ENCODE measurements at places on chromosomes 5 and 9. TPM values are rescaled to one million over a fixed set of nuclear protein-coding genes. Genes with fewer than 3 reads are reported as not detected.

Gene ENG
- total RNA-seq = 20.1 TPM

DNA sequence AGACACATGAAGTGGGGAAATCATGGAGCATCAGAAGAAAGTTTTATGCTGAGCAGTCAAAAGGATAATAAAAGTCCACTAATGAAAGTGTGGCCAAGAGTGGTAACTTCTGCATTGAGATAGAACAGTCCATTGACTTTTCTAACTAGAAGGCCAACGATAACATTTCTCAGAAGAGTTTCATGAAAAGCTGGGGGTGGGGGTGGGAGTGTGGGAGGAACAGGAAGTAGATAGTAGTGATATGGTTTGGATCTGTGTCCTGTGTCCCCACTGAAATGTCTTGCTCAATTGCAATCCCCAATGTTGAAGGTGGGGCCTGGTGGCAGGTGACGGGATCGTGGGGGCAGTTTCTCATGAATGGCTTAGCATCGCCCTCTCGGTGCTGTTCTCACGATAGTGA is 36.2 kb upstream of the SNAPC3 start:
- DNase-seq = no peak

Gene PPIC
- total RNA-seq = not detected

DNA sequence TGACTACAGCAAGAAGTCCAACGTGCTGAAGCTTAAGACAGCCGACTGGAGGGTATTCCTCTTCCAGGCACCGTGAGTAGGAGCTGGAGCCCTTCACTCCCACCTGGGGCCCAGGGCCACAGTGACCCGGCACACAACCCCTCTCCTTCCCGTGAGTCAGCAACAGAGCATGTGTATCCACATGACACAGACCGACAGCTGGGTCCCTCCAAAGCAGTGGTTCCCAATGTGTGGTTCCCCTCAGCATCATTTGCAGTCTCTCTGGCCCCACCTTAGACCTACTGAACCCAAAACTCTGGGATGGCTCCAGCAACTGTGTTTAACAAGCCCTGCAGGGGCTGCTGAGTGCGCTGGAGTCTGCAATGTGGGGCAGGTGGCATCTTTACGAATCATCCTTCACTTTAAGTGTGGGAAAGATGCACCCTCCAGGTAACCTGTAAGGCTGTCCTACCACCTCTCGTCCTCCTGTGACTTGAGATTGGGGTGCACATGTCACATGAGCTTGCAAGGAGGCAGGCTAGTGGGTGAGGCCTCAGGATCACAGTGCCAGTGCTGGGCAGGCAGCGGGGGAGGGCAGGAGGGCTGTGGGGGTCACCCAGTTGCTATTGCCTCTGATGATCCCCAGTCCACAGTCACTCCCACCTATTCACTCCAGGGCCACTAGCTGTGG is 42.2 kb downstream of the PSD2 start:
- DNase-seq = peak; percentile 22

- no peak for DNase-seq
Observed at GRCh38 chr5:33978306-33978705, 6.2 kb downstream of the SLC45A2 start.

GRCh38 chr9:34929506-34930102 is 28.5 kb upstream of the PHF24 start:
- DNase-seq = no peak

DNA sequence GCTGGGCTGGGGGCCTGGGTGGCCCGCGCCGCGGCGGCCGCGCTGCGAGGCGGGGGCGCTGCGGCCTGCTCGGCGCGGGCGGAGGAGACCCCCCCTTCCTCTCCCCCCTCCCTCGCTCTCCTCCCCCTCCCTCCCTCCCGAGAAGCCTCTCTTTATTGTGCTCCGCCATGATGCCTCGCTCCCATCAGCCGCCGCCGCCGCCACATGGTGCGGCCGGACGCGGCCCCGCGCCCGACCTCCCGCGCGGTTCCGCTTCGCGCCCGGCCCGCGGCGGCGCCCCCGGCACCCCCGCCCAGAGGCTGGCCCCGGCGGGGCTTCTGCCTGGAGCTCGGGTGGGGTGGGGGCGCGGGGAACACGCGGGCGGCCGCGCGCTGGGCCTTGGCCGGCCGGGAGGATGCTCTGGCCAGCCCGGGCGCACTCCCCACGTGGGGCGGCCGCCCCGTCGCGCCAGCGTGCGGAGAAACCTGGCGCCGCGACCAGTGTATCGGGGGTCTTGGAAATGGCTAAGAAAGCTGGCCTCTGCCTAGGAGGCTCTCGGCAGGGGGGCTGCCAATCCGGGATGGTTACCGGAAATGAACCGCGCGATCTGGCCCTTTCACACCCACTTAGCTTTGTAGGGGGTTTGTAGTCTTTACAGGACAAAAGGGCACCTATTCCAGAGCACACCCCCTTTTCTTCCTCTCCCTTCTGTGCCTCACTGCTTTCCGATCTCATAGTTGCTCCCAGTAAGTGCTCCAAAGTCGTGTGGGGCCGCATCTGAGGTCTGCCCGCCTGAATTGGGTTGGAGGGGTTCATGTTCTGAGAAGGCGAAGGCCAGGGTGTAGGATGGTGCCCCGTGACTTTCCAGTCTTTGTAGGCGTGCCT is 1.0 kb downstream of the SET start:
- DNase-seq = peak; percentile 64

- DNase-seq = no peak
Observed at GRCh38 chr9:97711223-97711626, 14.1 kb upstream of the XPA start.

DNA sequence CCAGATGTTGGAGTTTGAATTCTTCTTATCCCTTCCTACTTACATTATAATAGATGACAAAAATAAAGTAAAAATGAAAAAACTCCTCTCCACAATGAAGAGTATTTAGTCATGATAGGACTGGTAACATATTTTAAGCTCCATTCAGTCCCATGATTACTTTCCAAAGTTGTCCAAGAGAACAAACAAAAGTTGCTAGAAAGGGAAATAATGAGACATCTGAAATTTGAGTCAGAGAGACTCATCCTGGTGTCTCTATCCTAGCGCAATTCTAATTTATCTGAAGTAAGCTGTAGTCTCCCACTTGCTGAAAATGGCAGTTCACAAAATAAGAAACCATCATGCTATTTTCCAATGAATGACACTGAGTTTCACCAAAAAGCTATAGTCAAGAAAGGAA is 152.2 kb downstream of the BNC2 start:
- no peak for DNase-seq

DNA sequence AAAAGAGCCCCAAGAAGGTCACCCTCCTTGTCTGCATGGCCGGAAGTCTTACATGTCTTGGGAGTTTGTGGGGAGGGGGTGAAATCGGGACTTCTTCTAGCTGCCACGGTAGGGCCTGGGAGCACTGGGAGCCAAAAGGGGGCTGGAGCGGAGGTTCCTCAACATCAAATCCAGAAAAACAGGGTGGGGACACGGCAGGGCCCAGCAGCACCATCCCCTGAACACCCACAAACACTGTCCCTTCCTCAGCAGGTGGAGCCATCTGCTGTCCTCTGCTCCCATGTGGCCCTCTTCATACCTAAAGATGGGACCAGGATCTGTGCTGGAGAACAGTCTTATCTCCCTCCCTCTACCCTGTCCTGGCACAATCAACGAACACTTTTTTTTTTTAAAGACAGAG is 2.7 kb downstream of the TERT start:
- DNase-seq = no peak

GRCh38 chr5:22521521-22521920 is 331.6 kb downstream of the CDH12 start:
- DNase-seq = no peak

Gene TRPM3
- total RNA-seq = not detected

Gene GNAQ
- total RNA-seq = 25.5 TPM

DNA sequence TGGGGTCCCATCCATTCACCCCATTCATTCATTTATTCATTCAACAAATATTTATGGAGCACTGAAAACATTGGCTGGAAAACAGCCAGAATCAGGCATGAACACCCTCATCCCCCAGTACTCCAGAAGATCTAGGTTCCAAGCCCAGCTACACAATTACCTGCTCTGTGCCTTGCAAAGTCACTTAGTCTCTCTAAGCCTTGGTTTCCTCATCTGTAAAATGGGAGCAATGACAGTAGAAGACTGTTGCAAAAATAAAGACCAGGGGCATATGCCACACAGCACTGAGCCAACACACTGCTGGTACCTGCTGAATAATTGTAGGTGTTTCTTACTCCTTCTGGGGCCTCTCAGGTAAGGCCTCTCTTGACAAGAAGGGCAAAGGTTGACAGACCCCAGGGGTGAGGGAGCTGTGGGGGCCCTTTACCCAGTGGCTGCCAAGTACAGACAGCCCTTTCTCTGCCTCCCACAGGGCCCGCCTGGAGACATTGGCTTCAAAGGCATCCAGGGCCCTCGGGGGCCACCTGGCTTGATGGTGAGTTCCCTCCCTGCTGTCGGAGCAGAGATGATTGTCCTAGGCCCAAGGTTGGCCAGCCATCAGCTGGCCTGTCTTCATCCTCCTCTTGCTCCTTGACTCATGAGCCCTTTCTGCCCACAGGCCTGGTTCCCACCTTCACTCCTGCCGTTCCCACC is 22.6 kb upstream of the ORM1 start:
- no peak for DNase-seq

- DNase-seq = no peak
Observed at GRCh38 chr5:177232358-177232757, 71.2 kb downstream of the RAB24 start.

DNA sequence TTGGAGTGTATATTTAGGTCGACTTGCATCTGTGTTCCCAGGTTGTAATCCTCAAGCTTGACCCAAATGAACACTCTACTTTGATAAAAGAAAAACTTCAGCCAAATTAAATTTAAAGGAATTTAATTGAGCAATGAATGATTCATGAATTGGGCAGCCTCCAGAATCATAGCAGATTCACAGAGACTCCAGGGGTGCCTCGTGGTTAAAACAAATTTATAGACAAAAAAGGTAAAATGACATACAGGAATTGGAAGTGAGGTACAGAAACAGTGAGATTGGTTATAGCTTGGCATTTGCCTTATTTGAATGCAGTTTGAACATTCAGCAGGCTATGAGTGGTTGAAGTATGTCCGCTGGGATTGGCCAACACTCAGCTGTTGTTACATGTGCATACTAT is 21.6 kb upstream of the SPATA31D4 start:
- no peak for DNase-seq

DNA sequence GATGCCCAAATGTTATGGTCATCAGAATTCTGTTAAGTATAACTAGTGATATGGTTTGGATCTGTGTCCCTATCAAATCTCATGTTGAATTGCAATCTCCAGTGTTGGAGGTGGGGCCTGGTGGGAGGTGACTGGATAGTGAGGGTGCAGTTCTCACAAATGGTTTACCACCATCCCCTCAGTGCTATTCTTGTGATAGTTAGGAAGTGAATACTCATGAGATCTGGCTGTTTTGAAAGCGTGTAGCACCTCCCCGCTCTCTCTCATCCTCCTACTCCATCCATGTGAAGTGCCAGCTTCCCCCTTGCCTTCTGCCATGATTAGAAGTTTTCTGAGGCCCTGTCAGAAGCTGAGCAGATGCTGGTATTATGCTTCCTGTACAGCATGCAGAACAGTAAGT is 359.5 kb downstream of the TMEM167A start:
- no peak for DNase-seq

- no peak for DNase-seq
Observed at GRCh38 chr5:9468060-9468388, 77.9 kb downstream of the SEMA5A start.

Gene CD72
- total RNA-seq = 15.3 TPM

DNA sequence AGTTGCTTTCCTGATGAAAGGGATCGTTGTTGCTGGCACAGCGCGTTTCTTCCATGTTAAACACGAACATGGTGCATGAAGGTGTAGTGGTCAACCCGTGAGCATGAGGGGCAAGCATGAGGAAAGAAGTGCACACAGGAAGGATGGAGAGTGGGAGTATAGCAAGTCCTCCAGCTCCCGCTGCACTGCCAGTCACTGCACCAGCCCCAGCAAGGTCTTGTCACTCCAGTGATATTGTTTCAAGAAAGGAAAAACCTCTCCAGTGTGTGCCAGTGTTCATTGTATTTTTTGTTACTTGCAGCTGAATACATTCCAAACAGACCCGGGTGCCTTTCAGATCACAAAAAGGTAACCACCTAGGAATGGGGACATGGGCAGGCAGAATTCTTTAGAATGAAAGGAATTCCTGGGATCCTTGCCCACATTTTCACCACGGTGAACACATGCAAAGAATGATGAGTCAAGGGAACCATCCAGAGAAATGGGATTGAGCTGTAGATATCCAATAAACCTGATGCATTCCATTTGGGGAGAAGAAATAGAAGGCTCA is 186.3 kb downstream of the AOPEP start:
- no peak for DNase-seq

GRCh38 chr5:56476487-56476856 is 243.3 kb upstream of the ANKRD55 start:
- no peak for DNase-seq

DNA sequence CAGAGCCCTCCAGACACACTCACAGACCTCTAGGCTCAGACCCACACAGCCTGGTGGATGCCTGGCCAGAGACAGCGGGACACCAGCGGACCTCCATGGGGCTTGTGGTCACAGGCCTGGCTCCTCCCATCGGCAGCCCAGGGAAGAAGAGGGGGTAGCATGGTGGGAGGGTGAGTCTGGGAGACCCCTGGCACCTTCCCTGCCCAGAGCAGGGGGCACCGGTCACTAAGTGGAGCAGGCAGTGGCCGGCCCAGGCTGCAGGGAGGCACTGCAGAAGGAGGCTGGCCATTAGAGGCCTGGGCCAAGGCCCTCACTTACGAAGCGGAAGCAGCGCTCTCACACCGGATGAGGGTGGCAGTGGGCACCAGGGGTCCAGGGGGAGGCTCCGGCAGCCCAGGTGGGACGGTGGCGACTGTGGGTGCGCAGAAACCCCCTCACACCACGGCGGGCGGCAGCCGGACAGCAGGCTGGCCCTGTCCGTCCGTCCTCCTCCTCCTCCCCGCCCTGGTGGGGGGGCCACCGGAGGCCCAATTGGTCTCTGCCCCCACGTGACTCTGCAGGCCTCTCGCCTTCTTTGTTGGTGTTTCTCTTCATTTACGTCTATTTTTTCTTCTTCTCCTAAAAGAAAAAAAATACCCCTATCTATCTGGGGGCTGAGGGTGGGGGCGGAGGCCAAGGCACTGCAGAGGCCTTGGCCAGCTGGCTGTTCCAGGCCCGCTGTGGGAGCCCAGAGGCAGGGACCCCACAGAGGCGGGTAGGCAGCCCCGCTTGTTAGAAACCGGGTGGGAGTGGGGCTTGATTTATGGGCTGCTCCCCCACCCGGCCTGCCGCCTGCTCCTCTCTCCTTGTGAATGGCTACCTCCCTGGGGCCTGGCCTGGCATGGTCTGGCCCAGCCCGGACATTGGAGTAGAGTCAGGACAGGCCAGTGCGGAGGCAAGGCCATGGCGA is at the start of gene NR5A1:
NR5A1 (minus strand) TSS at position 469 of the 949 bp plus-strand sequence. CDS start 4,004 bp downstream, outside the sequence.
- DNase-seq = no peak

- no peak for DNase-seq
Observed at GRCh38 chr9:134884492-134884891, 3.9 kb downstream of the FCN2 start.

Gene FAM78A
- 104 TPM for total RNA-seq

Gene PELO
- 24.2 TPM for total RNA-seq

GRCh38 chr9:95031711-95032461 is 285.6 kb downstream of the FANCC start:
- no peak for DNase-seq

Gene GRXCR2
- total RNA-seq = not detected

DNA sequence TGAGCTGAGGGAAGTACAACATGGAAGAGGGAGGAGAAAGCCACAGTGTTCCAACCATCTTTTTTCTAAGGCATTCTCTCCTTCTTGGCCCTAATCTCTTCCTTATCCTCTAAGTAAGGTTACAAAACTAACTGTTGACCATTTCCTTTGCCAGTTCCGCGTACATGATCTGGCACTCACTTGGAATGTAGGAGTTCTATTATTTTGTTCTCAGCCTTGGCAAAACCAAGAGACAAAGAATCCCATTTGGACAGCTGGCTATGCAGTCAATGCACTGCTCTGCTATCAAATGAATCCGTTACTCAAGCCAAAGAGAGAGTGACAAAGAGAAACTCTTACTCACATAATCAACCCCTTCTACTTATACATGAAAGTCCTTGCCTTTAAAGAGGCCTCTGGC is 410.3 kb downstream of the DTWD2 start:
- DNase-seq = no peak
